Activated naive CD4-positive, alpha-beta T cell (primary cell): ENCODE measurements at places on chromosomes 1 and 21.

GRCh38 chr21:45525153-45525909 is 16.9 kb downstream of the SLC19A1 start:
- no peak for DNase-seq

DNA sequence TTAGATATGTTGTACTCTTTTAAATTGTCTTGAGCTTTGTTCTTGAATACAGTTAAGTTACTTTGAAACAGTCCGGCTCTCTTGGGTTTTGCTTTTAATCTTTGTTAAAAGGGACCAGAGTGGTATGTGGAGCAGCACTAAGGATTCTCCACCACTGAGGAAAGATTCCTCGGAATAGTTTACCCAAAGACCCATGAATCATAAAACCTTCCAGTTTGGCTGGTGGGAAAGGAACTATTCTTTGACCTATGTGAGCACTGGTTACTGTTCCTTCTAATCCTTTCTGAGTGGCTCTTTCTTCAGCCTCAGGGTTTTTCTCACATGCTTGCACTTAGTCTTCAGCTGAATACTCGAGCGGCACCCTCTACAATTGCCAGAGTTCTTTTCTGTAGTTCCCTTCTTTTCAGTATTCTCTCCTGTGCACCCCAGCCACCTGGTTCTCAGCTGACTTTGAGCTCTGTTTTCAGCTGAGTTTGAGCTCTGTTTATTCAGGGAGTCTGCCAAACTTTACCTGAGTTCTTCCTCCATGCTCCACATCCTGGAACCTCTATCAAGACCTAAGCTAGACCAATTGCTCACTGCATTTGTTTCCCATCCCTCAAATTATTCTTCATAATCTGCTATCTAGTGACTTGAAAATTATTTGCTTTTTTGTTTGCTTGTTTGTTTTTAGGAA is 253.8 kb upstream of the PLXNA2 start:
- no peak for DNase-seq

- no peak for DNase-seq
Measured at GRCh38 chr1:235960809-235961208, 94.1 kb upstream of the LYST start.

DNA sequence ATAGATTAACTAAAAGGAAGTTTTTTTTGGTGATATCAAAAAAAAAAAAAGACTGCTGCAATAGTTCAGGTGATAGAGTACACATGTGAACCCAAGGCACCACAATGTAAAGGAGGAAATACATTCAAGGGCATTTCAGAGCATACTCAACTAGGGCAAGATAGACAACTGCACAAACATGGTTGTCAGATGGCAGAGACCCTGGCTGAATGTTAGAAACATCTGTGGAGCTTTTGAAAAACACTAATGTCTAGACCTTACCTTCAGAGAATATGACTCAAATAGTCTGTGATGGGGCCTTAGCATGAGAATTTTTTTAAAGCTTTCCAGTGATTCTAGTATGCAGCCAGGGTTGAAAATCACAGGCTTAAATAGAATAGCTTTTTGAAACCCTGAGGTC is 173.6 kb downstream of the VAV3 start:
- DNase-seq = no peak

GRCh38 chr1:221430152-221430960 is 311.5 kb downstream of the DUSP10 start:
- DNase-seq = no peak

DNA sequence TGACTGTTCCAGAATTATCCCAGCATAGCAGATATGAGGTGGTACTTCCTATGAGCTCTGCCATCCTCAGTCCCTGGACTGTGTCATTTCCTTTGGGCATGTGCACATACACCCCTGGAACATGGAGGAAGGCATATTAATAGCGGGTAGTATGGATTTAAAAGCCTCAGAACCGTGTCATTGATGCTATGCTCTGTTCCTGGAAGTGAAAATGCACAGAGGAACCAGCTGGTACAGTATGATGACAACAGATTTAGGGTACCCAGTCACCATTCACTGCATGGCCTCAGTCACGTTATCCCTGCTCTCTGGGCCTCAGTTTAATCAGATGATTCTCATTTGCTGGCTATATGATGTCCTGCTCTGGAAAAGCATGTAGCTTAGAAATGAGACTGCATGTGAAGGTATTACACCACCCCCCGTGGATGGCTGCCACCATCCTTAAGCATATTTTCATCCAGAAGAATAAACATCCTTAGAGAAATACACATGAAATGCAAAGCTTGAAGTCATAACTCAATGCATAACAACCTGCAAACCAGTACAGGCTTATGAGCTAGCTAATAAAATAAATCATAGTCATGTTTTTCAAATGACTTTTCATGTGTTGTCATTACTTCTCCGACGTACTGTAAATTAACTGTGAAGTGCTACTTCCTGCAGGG is 37.8 kb downstream of the SETD4 start:
- DNase-seq = no peak

- DNase-seq = no peak
Measured at GRCh38 chr1:13699510-13699909, 478 bp upstream of the PRDM2 start.

- no peak for DNase-seq
Measured at GRCh38 chr1:104648269-104648691, 898.6 kb downstream of the AMY1C start.

DNA sequence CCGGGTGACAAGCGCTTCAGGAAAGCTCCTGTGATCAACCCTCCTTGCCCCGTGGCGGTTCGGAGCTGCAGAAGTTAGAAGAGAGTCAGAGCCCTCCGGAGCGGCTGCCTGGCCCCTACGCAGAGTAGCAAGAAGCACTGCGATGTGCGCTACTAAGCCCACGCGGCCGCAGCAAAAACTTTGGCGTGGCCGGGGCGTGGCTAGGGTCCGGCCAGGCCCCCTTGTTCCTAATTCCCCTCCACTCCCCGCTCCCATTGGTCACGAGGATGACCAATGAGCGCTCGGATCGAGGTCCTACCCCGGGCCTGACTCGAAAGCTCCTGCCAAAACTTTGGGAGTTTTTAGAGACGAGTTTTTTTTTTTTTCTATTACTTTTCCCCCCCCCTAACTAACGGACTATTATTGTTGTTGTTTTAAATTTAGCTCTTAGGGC is at the start of gene HLX:
Gene HLX, plus strand, starts transcription at position 368 of the 433 bp plus-strand sequence. CDS start 415 bp downstream, outside the sequence.
- no peak for DNase-seq

DNA sequence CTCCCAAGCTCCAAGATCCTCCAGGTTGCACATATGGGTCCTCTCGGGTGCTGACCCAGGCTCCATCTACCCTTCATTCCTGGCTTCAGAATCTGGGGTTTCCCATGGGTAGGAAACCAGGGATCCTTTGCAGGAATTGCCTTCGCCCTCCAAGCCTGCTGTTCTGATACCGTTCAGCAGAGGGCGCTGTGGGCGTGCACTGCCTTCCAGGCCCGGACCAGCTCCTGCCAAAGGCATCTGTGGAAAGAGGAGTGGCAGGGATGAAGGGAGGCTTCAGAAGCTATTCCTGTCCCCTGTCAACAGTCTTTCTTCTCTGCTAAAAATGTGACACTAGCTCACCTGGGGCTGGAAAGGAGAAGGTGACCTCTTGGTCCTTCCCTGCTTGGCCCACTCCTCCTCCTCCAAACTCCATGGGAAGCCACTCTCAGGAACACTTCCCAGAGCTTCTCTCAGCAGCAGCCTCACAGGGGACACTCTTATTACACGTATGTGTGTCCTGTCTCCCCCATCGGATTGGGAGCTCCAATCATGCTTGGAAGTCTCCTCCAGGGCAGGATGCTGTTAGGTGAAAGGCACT is 71.2 kb downstream of the VWA5B1 start:
- DNase-seq = no peak

DNA sequence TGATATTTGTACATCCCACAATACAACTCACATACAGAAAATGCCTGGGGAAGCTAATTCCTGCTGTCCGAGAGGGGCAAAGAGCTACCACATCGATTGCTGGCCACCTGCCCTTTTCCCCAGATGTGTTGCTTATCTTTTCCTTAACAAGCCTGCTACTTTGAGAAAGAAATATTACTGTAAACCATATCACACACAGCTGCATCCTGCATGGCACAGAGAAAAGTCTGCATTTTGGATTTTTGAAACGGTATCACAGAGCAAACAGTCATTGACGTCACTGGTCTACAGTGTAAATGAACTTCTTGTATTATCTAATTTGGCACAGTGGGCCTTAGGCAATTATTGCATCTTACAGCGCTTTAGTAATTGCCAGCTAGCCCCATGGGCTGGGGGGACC is 164.7 kb downstream of the CLIC6 start:
- DNase-seq = no peak

DNA sequence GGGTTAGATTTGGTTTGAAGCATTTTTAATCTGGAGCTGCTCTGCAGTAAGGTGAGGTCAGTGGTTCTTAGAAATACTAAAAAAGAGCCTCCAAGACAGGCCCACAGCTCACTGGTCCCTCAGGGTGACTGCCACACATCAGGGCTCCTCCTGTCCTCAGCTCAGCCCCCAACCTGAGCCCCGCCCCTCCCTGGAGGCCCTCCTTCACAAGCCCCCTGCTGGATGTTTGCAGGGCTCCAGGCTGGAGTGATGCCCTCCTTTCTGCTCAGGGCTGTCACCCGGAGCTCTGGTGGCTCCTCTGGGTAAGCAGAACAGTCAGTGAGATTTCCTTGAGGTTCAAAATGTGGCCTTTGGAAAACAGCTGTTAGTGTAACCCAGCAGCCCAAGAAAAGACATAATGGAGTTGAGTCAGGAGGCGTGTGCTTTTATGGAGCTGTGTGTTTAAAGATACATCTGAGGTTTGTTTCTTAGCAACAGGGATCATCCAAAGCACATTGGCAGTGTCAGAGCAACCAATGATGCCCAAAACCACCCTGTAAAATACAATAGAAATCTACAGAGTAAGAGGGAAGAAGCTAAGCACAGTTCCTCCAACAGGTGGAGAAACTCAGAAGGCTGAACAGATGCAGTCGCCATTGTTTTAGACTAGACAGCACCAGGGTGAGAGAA is 21.4 kb downstream of the STUM start:
- no peak for DNase-seq

- no peak for DNase-seq
Measured at GRCh38 chr21:41611966-41612606, 104.1 kb upstream of the TMPRSS2 start.

DNA sequence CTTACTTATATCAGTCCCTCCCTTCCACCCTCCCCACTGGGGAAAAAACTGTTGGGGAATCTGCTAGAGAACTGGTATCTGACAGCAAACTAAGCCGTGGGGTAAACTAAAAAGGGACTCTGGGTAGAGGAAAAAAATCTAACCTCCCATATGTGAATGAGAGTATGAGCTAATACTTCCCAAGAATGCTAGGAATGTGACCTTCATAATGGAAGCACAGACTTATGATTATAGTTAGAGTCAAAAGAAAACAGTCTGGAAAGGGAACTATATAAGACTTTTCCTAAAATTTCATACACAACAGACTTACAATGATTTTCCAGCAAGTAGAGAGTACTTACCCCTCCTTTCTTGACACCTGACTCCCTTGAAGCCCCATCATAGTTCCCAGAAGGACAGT is 23.0 kb upstream of the RBBP5 start:
- no peak for DNase-seq

DNA sequence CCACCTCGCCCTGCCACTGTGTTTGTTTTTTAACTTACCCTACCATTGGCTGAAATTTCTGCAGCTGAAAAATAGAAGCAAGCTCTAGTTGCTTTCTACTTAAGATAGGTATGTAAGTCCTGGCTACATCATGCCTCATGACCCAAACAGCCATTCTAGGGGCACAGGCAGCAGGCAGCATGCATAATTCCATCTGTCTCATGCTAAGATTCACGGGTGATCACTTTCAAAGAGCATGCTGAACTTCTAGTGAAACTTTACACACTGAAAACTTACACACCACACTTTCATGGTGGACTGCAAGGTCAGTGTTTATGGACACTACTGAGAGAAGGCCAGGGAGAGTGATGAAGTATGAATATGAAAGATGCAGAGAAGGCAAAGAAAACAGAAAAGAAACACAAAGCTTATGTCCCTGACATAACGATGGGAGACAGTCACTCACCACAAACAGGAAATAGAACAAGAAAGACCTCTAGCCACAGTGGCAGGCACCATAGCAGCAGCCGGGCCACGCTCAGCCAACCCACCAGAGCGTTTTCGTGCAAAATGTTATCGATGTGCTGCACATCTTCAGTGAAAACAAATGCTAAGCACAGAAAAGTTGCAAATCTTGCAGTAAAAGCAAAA is 102.3 kb upstream of the TIAM1 start:
- DNase-seq = no peak

- DNase-seq = no peak
Measured at GRCh38 chr1:117537291-117537920, 68.4 kb upstream of the TENT5C start.

DNA sequence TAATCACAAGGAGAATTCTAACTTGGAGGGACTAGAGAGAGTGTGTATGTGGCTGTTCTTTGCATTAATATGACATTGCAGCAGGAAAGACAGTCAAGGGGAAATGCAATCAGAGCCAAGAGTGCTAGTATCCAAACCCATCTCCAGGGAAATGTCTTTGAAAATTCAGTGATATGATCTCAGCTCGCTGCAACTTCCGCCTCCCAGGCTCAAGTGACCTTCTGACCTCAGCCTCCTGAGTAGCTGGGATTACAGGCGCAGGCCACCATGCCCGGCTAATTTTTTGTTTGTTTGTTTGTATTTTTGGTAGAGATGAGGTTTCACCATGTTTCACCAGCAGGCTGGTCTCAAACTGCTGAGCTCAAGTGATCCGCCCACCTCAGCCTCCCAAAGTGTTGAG is 16.3 kb downstream of the VASH2 start:
- DNase-seq = no peak

- peak; percentile 48 for DNase-seq
Measured at GRCh38 chr1:87131809-87132283, 196.8 kb upstream of the LMO4 start.
